ENCODE measurements at places on chromosomes 7 and 10.

DNA sequence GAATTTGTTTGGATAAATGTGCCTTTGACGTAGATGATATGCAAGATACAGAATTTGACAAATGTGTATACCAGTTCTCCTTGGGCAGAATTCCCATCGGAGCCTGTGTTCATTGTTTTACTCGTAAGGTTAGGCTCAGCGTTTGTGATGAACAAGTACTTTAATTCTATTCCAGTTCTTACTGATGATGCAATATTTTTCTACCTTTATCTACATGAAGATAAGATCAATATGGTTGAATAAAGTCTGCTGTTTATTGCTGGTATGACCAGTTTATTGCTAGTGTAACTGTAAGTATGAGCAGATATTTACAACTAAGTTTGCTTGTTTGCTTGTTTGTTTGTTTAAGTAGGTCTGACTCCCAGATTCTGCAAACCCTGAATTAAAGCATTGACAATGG, 145.4 kb upstream of the ADARB2 start:
- no peak for DNase-seq

GRCh38 chr7:71611986-71612385, 480.0 kb downstream of the GALNT17 start:
- no peak for DNase-seq

- no peak for DNase-seq
These were observed 29.8 kb upstream of the BMPR1A start for GRCh38 chr10:86726677-86726999.

- no peak for DNase-seq
These were observed 198.3 kb downstream of the HDAC9 start for GRCh38 chr7:18693816-18694215.

GRCh38 chr10:5656737-5657579, 9.4 kb downstream of the ASB13 start:
- DNase-seq, result no peak

- DNase-seq, result no peak
These were observed 122.0 kb downstream of the PLCE1 start for GRCh38 chr10:94115725-94116124.

DNA sequence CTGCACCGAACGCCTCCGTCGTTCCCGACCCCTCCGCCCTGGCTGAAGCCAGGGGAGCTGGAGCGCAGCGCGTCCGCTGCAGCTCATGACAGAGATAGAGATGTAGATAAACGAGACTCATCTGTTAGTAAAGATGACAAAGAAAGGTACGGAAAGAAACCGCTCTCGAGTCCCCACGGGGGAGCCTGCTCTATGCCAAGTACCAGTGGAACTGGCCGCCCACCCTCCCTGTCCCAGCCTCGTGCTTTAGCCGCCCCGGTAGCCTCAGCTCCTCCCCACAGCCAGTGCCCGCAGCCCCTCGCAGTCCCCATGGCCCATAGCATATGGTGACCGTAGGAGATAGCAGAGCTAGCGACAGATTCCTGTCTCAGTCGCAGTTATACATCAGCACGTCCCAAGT, 344.7 kb upstream of the GALNT17 start:
- DNase-seq, result no peak

DNA sequence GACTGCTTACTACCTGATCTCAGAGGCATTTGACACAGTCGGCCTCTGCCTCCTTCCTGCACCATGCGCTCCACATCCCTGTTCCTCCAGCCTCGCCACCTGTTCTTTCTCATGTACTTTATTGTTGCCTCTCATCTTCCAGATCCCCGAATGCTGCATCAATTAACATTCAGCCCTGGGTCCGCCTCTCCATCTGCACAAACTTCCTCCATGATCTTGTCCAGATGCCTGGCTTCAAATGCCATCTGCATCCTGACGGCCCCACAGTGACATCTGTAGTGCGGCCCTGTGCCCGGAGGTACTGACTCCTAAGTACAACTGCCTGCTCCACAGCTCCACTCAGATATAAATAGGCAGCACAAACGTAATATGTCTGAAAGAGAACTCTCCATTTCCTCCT, 51.2 kb upstream of the STK17A start:
- DNase-seq, result no peak

DNA sequence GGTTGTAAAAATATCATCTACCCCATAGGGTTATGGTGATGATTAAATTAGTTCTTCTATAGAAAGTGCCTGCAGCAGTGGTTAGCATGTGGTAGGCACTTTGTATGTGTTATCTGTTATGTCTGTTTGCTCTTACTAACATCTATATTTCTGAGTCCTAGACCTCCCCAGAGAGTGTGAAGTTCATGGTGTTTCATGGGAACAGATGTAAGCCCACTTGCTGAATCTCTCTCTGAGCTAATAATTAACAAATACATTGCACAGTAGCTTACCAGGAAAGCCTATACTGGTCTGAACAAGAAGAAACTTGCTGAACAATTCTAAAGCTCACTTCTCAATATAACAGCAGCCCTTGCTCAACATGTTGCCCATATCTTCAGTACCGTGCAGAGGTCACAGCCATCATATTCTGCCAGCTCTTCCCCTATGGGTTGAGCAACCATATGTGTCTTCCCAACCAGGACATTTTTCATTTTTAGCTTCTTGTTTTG, 100.1 kb downstream of the NPSR1 start:
- DNase-seq, result no peak

GRCh38 chr7:149720372-149721083, 52.9 kb downstream of the ZNF467 start:
- DNase-seq, result no peak

DNA sequence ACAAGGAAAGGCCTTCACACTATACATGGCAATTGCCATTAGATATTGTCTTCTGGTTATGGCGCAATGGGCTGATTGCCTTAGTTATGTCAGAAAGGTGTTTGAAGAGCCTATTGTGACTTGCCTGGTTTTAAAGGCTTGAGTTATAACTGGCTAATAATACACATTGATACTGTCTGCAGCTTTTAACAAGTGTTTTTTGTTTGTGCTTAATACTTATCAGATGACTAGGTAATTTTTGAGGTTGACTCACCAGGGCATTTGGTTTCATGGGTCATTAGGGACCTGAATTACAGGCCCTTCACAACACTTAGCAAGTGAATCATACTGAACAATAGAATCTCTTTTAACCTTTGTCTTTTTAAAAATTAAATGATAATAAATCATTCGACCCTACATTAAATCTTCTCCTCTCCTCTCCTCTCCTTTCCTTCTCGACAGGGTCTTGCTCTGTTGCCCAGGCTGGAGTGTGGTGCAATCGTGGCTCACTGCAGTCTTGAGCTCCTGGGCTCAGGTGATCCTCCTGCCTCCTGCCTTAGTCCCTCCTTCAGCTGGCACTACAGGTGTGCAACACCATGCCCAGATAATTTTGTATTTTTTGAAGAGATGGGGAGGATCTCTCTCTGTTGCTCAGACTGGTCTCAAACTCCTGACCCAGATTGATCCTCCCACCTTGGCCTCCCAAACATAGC, 196.3 kb downstream of the JCAD start:
- DNase-seq, result no peak

- no peak for DNase-seq
These were observed 252.9 kb downstream of the HGF start for GRCh38 chr7:81516898-81517297.

DNA sequence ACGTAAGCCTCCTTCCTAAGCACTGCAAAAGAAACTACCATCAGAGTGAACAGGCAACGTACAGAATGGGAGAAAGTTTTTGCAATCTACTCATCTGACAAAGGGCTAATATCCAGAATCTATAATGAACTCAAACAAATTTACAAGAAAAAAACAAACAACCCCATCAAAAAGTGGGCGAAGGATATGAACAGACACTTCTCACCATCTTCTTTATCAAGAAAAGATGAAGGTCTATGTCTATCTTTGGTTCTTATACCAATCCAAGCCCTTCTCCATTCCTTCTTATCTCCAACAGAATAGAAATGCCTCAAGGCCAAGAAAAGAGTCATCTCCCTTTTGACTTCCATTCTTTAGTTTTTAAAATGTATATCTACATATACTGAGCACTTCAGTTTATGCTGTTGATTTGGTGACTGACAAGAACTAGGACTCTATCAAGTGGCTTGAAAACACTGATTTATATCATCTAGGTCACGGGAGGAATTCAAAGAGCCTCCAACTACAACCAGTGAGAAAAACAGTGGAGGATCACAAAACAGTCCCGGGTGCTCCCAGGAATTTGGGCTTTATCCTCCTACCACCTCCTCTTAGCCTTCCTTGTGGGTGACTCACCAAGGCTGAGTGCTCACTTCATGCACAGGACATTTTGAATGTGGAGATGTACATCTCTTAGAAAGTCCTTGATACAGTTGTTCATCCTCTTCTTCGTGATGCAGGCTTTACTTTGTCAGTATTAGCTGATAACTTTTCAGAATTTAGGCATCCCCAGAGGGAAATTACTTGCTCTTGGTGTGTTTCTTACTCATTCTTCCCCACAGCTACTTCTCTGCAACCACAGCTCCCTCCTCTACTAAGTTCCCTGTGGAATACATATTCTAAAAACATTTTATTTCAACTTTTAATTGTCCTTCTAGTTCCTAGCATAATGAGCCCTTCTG, 15.4 kb downstream of the TAS2R41 start:
- no peak for DNase-seq

DNA sequence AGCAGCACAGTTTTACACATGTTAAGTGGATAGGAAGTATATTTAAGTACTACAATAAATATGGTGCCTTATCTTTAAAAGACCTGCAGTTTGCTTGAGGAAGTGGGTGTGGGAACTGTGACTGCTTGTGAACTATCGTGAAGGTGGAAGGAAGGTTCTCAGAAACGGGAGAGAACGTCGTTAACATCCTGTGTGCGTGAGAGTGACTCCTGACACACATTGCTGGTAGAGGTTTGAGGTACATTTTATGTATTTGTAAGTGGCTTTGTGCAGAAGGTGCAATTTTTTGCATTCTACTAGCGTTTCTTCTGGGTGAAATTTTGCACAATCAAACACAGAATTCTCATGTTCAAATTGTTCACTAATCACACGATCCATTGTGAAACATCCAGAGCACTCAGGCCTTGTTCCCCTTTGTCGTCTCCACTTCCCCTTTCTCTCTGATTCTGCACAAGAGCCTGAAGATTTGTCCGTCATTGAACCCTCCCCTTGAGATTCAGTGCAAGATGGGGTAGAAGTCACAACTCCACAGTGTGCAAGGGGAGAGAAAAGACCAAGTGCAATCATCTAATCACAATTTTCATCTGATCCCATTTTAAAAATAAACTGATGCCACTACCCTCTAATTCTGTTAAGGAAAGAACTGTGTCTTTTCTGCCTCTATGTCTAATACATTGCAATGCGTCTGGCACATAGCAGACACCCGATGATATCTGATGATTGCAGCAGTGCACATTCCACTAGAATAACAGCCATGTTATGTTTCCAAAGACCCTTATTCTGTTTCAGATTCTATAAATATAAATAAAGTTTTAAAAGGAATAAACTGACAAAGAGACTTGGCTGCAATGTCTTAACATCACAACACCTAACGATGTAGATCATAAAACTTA, 279.9 kb downstream of the NEBL start:
- DNase-seq, result no peak

DNA sequence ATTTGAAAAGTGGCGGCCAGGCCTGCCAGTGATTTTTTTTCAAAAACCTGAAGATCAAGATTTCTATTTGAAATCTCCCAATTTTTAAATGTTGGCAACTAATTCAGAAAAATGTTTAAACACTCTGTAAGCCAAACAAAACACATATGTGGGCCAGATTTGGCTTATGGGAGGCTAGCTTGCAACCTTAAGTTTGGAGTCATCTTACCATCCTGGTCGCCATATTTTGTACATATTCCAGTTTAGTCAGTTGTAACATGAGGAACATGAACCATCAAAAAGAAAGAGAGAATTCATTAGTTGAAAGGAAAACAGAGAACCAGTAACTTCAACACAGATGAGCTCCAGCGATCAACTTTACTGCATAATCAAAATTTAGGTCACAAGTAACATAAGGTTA, 115.4 kb downstream of the TMEM26 start:
- no peak for DNase-seq

DNA sequence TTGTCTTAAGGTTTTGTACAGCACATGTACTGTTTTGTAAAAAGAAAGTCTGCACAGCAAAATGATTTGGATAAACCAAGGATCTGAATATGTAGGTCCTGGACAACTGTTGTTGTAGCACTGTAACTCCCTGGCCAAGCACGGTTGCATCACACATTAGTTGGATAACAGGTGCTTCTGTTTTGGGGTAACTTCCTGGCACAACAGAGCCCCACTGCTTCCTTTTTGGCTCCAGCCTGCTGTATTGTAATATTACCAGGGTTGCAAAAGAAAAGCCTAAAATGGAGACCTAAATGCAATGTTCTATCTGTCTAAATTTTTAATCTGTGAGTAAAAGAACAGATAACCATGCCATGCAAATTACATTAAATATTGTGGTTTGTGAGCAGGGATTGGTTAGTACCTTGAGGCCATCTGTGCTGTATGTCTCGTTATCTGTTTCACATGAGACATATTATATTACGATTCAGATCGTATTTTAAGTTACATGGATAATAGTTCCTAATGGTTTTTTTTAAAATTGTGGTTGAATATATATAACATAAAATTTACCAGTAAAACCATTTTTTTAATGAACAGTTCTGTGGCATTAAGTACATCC, 27.5 kb upstream of the WAC start:
- no peak for DNase-seq

GRCh38 chr10:118901380-118901779, 128.1 kb upstream of the NANOS1 start:
- no peak for DNase-seq

DNA sequence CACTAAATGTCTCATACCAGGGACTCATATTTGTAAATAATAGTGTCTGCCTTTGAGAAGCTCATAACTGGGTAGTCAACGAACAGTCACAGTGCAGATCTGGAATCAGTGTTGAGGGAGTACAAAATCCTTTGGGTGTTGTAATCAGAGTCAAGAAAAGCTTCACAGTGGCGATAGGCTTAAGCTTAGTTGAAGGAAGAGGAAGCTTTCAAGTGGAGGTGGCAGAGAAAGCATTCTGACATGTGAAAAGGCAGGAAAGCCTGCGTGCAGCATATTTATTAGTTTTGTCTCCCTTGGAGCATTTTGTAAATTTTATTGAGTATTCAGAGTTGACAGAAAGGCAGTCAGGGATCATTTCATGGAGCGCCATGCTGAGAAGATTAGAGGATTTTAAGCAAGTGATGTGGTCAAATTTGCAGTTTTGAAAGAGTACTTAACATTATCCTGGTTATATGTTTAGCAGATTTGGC, 104.9 kb downstream of the ADK start:
- DNase-seq, result no peak

- no peak for DNase-seq
These were observed 66.3 kb upstream of the EFCAB10 start for GRCh38 chr7:105647591-105647990.

- DNase-seq, result no peak
These were observed 32.0 kb upstream of the PLEKHA1 start for GRCh38 chr10:122342293-122343134.

- no peak for DNase-seq
These were observed 74.6 kb downstream of the CALN1 start for GRCh38 chr7:72337390-72338167.

DNA sequence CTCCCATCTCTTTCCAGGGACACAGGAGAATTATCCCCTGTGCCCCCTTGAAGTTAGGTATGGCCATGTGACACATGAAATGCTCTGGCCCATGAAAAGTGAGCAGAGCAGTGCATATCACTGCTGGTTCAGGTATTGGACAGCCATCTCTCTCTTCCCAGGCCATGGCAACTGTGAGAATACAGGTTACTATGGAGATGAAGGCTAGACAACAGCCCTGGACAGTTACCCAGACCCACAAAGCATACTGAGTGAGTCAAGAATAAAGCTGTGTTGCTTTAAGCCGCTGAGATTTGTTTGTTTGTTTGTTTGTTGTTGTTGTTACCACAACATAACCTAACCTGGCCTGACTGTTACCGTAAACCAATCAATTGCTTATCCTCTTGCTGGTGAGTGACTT, 722.3 kb downstream of the KCNMA1 start:
- DNase-seq, result no peak

Measured in cortex of kidney (tissue), 1 donor.